Stimulated activated CD8-positive, alpha-beta memory T cell treated with anti-CD3 and anti-CD28 coated beads, Interleukin-7, amount 100 ng/mL, for 1 hour (primary cell): ENCODE measurements at places on chromosomes 7 and 10.

DNA sequence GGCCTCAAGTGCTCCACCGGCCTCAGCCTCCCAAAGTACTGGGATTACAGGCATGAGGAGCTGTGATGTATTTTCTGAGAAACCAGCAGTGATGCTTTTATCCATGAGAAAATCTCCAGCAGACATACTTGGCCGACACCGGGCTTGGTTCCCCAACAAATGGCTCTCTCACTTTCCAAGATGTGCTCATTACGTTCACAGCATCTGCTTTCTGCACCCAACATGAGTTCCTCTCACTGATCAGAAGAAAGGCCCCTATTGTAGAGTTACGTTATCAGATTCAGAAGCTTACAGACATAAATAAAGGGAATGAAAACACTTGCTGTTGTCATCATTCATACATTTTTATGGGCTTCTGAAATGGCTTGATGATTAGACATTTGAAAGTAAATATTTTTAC, 95.0 kb downstream of the CALD1 start:
- DNase-seq, result no peak

DNA sequence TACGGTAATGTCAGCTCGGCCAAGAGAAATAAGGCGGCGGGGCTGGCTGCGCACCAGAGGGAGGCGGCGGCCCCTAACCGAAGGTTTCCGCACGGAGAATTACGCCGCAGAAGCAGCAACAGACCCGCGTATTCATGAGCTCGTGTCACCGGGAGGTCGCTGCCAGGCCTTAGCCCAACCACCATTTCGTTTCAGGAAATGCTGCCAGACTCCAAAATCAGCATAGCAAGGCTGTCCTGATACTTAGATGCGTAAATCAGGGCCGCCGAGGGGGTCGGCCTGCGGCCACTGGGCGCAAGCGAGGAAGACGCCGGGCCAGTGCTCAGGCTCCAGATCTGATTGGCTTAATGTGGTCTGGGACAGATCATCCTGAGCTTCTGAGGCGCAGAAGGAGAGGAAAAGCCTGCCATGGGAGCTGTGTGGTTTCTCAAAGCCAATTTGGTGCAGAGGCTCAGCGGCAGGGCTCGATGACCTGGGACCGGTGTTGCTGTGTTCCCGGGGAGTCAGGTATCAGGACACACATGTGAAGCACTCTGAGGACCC, 247.9 kb downstream of the BAMBI start:
- no peak for DNase-seq

DNA sequence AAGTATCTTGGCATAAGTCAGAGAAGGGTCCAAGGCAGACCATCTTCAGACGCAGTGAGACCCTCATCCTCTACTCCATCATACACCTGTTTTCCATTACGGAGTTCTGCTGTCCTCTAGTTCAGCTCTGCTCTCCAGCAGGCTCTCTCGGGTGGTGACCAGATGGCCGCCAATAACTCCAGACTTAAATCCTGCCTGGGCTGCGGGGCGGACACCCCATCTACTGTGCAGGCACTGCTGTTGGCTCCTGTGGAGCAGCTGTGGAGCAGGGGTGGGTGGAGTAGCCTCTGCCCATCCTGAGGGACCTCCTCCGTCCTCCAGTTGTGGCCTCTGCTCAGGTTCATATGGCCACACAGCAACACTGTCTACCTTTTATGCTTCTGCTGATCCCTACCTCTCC, 608.1 kb downstream of the SDK1 start:
- no peak for DNase-seq

- no peak for DNase-seq
Observed at GRCh38 chr10:123995461-123996131, 97.8 kb downstream of the CHST15 start.

DNA sequence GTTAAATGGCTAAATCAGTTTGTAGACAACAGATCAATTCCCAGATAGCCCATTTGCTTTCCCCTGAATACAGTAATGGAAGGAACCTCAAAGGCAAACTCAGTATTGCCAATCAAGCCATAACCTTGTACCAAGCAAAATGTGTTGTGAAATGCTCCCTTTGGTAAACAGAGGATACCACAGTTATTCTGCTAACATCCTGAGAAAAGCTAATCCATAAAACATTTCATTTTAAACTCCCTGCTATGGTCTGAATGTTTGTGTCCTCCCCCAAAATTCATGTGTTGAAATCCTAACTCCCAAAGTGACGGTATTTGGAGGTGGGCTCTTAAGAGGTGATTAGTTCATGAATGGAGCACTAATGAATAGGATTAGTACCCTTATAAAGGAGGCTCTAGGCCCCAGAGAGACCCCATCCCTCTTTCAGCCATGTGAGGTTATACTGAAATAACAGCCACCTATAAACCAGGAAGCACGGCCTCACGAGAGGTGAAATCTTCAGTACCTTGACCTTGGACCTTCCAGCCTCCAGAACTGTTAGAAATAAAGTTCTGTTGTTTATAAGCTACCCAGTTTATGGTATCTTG, 89.3 kb upstream of the RNF148 start:
- no peak for DNase-seq

DNA sequence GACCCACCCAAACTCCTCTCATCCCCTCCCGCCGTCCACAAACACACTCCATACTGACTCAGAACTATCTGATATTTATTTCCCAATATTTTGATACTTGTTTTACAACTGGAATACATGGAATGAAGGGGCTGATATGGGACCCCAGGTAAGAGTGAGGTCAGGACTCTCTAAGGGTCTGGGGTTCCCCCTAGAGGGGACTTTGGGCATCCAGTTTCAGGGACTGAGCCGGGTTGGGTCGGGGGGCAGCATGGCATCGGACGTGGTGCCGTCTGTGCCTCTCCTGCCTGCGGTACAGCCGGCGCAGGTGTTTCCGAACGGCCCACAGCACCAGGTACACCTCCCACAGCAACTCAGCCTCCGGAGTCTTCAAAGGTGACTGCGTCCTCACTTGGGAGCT, 7.5 kb downstream of the SPACDR start:
- no peak for DNase-seq
